ENCODE measurements at places on chromosomes 13 and 19. TPM values are rescaled to one million over a fixed set of nuclear protein-coding genes. Genes with fewer than 3 reads are reported as not detected.

ZNF787 gene
- 12.4 TPM for total RNA-seq

RNF225 gene
- not detected for total RNA-seq

GRCh38 chr13:26348966-26349365, 95.0 kb downstream of the CDK8 start:
- no peak overlapping the region for H3K27ac ChIP-seq
- H3K4me3 ChIP-seq: no peak overlapping the region
- no peak for DNase-seq
- no peaks in the 10 kb centered on the region for H3K4me1 ChIP-seq
- no peaks in the 10 kb centered on the region for H3K27me3 ChIP-seq

GRCh38 chr13:63351533-63351932, 1935.9 kb upstream of the PCDH20 start:
- no peak overlapping the region for H3K4me3 ChIP-seq
- no peaks in the 10 kb centered on the region for H3K27me3 ChIP-seq
- no peak for DNase-seq
- H3K27ac ChIP-seq: no peak overlapping the region

APOC1 gene
- 5.8 TPM for total RNA-seq

ERICH6B gene
- not detected for total RNA-seq

DNA sequence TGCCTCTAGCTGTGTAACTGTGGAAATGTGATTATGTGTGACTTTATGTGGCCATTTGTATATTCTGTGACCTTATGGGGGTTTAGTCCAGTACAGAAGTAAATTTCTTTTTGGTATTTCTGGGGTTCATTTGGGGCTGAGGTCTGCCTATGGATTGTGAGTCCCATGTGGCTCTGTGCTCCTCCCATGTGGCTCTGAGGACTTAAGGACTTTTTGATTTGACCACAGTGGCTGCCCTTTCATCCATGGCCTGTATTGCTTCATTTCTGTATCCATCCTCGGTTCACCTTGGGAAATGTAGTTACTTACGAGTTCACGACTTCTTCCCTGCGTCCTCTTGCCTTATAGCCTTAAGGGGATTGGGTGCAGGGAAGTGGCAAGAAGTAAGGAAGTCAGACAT, 1.0 kb downstream of the ZNF420 start:
- H3K4me3 ChIP-seq: peak overlapping the region; percentile 58
- no peak for DNase-seq
- H3K27ac ChIP-seq: no peak overlapping the region
- no peaks in the 10 kb centered on the region for H3K27me3 ChIP-seq
- peaks cover 18% of the 10 kb centered on the region for H3K4me1 ChIP-seq

All from sigmoid colon (tissue), 7 donors.